ENCODE measurements at places on chromosomes 1 and 21.

DNA sequence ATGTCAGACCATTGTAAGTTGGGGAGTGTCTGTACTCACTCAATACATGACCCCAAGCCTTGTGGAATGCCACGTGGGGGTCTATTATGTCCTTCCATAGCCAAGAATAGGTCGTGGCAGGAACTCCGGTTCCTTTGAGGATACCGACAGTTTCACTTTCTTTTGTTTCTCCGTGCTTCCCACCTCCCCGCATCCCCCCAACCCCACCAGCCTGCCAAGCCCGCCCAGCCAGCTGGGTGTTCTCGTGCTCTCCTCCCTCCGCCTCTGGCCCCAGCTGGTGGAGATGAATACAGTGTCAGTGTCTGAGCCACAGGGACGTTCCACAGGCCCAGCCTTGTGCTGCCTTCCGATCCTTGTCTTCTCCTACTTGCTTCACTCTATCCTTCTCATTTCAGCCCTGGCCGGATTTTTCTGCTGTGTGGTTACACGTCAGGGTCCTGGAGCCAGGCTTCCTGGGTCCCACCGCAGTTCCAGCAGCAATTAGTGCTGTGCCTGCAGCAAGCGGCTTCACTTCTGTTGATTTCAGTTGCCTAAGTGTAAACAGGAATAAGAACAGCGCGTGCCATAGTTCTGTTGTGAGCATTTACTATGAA, 4.1 kb upstream of the AGTRAP start:
- peak; percentile 24 for DNase-seq

GRCh38 chr1:156416993-156417392, 48.0 kb downstream of the RHBG start:
- no peak for DNase-seq

DNA sequence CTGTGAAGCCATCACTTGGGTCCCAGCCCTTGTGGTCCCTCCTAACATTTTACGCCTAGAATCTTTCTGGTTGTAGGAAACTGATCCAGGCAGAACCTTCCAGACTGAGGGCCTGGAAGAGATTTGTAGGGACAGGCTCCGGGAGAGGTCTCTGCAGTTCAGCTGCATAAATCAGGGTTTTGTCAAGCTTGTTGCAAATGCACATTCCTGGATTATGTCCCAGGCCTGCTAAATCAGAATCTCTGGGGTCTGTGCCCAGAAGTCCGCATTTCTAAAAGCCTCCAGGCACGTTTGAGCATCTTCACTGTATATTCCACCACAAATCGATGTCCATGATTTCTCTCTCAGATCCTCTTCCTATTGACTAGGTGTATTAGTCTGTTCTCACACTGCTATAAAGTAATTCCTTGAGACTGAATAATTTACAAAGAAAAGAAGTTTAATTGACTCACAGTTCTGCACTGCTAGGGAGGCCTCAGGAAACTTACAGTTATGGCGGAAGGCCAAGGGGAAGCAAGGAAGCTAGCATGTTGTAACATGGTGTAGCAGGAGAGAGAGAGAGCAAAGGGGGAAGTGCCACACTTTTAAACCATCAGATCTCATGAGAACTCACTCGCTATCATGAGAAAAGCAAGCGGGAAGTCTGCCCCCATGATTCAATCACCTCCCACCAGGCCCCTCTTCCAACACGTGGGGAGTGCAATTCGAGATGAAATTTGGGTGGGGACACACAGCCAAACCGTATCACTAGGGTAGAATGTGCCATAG, 1.2 kb upstream of the FHAD1 start:
- DNase-seq = no peak

- no peak for DNase-seq
These were observed 131.4 kb upstream of the RAB4A start for GRCh38 chr1:229139331-229140118.

- no peak for DNase-seq
These were observed 70.3 kb downstream of the OLIG1 start for GRCh38 chr21:33140288-33140687.

DNA sequence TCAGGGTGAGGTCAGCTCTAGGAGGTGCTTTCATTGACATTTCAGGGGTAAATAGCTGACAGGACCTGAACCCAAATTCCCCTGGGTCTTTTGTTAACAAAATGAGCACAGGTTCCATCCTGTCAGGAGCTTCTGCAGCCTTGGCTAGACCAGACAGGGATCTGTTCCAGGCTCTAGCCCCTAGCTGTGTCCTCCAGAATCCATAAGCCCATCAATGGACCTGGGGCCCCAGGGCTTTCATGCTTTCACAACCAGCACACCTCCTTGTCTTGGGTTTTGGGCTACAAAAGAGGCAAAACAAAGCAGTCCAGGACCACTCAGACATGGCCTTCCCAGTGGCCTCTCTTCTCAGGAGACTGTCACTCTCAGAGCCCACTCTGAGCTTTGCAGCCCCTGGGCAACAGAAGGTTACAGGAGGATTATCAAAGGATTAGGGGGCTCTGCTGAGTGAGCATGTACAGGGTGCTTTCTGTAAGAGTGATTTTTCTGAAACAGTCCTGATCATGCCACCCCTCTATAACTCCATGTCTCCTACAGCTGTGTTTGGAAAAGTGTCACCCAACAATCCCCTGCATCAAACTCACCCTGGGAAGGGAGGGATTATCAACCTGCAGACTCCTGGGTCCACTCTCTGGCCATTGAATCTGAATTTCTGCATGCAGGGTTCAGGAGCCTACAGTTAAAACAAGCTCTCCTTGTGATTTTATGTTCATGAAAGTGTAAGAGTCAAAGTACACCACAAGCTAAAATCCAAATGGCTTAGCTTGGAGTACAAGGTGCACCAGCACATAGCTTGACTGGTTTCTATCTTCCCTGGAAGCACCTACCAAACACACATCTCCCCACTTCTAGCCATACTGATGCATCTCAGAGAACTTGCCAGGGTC, 67.7 kb upstream of the GCLM start:
- no peak for DNase-seq

Measured in hematopoietic multipotent progenitor cell treated with erythropoietin and hydrocortisone succinate and interleukin-3 and kit ligand, for 17 days (in vitro differentiated cells).